ENCODE measurements at places on chromosomes 5 and 9.

GRCh38 chr5:141934099-141934844, 10.6 kb downstream of the DELE1 start:
- DNase-seq = no peak

- DNase-seq = no peak
These were observed 61.6 kb downstream of the YTHDC2 start for GRCh38 chr5:113575074-113575473.

- no peak for DNase-seq
These were observed 75.6 kb downstream of the TLR4 start for GRCh38 chr9:117779760-117780159.

DNA sequence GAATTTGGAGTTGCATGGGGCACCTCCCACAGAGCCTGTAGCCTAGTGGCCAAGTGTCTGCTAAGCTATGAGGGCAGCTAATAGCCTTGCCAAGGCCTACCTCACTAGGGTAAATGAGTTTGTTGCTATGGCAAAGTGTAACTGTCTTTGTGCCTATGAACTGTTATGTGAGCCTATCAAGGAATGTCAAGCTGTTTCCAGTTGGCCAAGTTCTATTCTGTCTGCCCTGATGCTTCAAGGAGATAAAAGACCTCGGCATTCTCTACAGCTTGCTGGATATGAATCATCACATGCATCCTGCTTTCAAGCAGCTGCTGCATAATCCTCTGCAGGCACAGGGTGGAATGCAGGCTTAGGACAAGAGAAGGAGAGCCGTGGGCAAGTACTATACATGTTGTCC, 69.8 kb upstream of the CCDC112 start:
- peak; percentile 97 for DNase-seq

GRCh38 chr5:54915466-54916027, 69.8 kb downstream of the ESM1 start:
- no peak for DNase-seq

DNA sequence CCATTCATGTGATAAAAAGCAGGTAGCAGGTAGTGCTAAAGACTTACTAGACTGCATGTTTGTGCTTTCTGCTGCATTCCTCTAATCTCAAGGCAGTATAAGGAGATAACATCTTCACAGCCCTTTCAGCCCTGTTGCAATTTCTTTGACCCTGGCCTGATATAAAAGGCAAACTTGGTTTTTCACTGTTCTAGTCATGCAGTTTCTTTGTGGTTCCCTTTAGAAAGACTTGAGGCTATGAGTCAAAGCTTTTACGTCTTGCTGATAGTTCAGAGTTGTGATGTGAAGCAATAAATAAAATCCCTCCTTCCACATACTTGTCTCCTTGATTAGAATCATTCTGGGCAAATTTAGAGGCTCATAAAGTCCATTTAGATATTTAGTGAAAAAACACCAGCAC, 88.6 kb upstream of the CDKN2B start:
- DNase-seq = peak; percentile 80

GRCh38 chr5:153752890-153753289, 262.4 kb downstream of the GRIA1 start:
- DNase-seq = no peak

GRCh38 chr9:70081120-70081495, 37.5 kb downstream of the MAMDC2 start:
- no peak for DNase-seq

DNA sequence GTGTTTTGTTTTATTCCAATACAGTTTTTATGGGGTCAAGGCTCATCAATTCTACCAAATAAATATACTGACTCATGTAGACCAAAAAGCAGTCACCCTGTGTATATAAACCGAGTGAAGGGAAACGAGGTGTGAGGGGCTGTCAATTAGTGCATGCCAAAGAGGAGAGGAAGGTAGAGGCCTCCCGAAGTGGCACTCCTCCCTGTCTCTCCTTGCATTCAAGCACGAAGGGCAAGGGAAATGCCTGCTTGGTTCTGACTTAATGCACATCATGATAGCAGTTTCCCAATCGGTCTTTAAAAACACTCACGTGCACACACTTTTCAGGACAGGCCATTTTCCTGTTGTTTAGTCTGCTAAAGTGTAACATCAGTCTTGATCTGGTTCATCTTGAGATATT, 125.6 kb upstream of the SLCO6A1 start:
- DNase-seq = no peak

GRCh38 chr9:20540169-20540863, 82.0 kb downstream of the MLLT3 start:
- no peak for DNase-seq

DNA sequence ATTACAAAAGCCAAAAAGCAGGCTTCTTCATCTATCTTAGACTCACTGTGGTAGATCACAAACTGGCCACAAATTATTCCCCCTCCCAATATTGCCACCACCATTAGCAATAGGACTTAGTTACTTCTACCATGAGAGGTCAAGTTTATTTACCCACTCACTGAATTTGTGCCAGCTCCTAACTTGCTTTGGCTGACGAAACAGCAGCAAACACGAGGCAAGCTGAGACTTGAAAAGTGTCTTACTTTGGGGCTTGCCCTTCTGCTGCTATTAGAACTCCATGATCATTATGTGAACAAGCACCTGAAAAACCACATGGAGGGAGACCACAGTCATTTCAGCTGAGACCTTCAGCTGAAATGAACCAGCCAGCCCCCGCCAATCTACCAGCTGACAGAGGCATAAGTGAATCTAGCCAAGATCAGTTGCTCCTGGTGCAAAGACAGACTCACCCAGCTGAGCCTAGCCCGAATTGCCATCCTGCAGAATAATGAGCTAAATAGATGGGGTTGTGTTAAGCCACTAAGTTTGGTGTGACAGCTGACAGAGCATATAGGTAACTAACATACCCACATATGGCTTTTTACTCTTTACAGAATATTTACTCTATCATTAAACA, 5.7 kb downstream of the WDR41 start:
- peak; percentile 36 for DNase-seq

- peak; percentile 96 for DNase-seq
These were observed 41.4 kb upstream of the TIFAB start for GRCh38 chr5:135493406-135494180.

DNA sequence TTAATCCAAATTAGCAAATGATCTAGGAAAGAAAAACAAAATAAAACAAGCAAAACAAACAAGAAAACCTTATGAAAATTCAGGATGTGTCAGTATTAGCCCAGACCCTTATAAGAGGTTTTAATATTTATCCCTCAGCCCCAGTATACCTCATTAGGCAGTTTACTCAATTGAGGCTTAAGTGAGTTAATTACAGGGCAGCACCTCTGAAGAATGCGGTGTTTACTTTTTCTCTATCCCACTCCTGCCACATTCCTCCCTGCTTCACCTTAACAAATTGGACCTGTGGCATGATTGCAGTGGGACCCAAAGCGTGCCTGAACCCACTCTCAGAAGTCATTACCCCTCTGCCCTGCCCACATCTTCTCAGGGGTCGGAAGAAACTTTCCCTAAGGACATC, 67.1 kb downstream of the SIL1 start:
- no peak for DNase-seq

DNA sequence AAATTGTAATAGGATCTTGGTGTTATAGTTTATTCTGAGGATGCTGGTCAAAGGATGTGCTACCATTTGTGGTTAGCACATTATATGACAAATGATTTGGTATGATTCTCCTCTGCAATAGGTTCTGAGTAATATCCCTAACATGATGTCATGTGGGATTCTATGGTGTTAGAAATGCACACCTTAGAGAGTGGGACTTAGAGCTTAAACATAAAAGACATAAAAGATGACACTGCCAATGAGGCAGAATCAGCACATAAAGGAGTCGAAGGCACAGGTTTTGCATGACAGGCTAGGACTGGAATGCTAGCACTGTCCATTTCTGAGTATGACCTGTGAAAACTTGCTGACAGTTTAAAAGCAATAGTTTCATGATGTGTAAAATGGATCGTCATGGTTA, 100.4 kb downstream of the OSTF1 start:
- DNase-seq = peak; percentile 85

Measured in foreskin keratinocyte (primary cell).